ENCODE measurements at places on chromosomes 3 and 15.
A peak's percentile ranks its signal among the peaks of the same experiment; 100 is the strongest.

- DNase-seq = no peak
Observed at GRCh38 chr3:184545769-184546168, 15.8 kb upstream of the EPHB3 start.

GRCh38 chr3:195714380-195715011 lies 6.3 kb upstream of the MUC20 start:
- no peak for DNase-seq

DNA sequence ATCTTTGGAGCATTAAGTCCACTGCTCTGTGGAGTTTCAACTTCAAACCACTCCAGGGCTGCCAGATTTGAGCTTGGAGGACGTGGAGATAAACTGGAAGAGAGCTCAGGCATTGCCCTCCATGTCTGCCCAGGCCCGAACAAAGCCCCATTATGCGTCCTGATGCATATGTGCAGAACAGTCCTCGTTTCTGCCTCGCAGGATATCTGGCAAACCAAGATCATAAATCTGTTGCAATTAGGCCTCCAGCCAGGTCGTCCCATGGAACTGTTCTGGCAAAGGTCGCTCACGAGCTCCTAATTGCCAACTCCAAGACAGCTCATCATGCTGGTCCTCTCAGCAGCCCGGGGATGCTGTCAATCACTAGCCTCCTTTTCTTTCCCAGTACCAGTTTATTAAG lies 91.2 kb downstream of the SEMA5B start:
- no peak for DNase-seq

DNA sequence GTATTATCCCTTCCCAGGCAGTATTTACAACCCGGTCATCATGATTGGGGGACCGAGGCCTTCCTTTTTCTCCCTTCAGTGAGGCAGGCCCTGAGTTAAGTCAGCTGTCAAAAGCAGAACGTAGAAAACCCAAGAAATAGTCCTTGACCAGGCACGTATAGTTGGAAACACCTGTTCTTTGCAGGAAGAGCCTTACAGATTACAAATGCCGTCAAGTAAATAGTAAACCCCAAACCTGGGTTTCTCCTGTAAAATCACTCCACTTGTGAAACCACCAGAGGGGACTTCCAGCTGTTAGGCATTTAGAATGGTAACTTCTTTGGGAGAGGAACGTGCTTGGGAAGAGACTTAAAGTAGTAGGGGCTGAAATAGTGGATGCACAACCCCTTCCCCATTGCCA lies 1.0 kb upstream of the BTBD1 start:
- no peak for DNase-seq

DNA sequence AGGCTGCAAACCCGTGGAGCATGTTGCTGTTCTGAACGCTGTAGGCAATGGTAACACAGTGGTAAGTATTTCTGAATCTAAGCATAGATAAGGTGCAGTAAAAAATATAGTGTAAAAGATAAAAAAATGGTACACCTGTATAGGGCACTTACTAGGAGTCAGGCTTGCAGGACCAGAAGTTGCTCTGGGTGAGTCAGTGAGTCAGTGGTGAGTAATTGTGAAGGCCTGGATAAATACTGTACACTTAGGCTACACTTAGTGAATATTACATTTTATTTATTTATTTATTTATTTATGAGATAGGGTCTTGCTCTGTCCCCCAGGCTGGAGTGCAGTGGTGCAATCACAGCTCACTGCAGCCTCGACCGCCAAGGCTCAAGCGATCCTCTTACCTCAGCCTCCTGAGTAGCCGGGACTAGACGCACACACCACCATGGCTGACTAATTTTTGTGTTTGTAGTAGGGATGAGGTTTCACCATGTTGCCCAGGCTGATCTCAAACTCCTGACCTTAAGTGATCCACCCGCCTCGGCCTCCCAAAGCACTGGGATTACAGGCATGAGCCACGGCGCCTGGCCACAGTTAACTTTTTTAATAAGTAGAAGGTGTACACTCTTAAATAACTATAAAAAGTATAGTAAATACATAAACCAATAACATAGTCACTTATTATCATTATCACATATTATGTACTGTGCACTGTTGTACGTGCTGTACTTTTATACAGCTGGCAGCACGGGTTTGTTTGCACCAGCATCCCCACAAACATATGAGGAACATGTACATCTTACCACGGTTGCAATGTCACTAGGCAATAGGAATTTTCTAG lies 155.1 kb downstream of the IGF1R start:
- DNase-seq = peak; percentile 68

GRCh38 chr3:27471923-27472550 lies 12.1 kb downstream of the SLC4A7 start:
- DNase-seq = no peak

DNA sequence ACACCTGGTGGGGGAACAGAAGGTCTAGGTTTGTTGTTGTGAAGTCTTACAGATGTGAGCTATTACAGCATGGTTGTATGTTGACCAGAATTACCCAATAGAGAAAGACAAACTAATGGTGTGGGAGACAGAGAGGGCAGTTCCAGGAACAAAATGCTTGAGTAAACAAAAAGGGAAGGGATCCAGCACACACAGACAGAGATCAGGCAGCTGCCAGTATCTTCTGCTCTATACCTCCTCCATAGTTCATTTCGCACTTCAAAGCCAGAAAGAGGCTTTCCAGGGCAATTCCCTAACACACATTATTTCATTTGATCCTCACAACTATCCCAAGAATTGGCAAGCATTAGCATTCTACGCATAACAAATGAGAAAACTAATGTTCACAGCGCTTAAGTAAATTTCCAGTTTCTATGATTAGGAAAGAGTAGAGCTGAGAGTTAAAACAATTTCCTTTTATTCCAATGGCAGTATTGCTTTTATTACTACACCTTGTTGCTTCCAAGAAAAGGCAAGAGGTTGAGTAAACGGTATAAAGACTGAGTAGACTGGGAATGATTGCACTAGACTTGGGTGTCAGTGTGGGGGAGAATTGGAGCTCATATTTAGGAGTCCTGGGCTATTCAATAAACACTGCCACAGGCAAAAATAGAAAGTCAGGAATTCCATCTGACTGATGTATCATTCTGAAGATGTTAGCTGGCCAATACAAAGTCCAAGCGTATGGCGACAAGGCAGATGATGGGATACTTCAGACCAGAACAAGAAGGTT lies 39.7 kb upstream of the ZNF280D start:
- DNase-seq = peak; percentile 86

- no peak for DNase-seq
Observed at GRCh38 chr3:7333125-7333524, 472.2 kb downstream of the GRM7 start.

- peak; percentile 71 for DNase-seq
Observed at GRCh38 chr3:142863010-142863817, 25.7 kb downstream of the PCOLCE2 start.

GRCh38 chr3:14531856-14532395 lies 8.2 kb downstream of the GRIP2 start:
- no peak for DNase-seq

- no peak for DNase-seq
Observed at GRCh38 chr3:57098418-57099310, 38.2 kb downstream of the SPATA12 start.

DNA sequence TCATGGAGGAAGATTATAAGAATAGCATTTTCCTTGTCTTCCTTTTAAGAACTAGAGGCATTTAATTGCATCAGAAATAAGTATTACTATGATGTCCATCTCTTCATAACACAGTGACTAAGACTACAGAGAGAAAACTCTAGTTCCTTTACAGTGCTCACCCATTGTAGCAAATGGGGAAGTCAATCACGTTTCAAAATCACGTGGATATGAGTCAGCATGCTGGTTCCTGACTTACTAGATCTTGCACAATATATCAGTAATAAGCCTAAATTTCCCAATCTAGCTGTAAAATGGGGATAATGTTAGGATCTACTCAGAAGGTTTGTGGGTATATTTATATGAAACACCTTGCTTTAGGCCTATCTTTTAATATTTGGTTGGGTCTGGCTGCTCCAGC lies 254.8 kb upstream of the EOMES start:
- DNase-seq = peak; percentile 43

GRCh38 chr15:55742927-55743728 lies at the start of gene PRTG:
PRTG (minus strand) TSS chr15:55743152; CDS start chr15:55742931, 221 bp downstream.
- peak; percentile 70 for DNase-seq

GRCh38 chr3:120420928-120421551 lies 29.8 kb downstream of the FSTL1 start:
- peak; percentile 82 for DNase-seq

GRCh38 chr3:28081533-28081947 lies 159.9 kb upstream of the CMC1 start:
- no peak for DNase-seq

GRCh38 chr3:191076903-191077552 lies 122.0 kb upstream of the OSTN start:
- DNase-seq = no peak

DNA sequence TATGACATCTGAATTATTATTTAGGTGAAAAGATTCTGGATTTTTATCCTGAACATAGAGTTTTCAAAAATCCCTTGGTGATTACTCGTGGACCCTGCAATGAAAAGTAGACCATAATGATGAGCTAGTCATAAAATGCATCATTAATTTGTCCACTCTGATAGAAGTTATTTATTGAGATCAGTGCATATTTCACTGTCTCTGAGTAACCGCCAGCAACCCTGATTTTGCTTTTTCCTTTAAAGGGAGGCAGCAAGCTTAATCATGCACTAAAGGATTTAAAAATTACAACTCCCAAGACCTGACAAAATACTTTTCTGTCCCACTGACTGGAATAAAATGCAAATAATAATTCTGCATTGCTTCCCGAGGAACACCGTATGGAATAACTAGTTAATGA lies 259.6 kb upstream of the DPPA4 start:
- DNase-seq = no peak

Data from EH (cell line).